ENCODE measurements at places on chromosomes 2 and 18.
A peak's percentile ranks its signal among the peaks of the same experiment; 100 is the strongest.

DNA sequence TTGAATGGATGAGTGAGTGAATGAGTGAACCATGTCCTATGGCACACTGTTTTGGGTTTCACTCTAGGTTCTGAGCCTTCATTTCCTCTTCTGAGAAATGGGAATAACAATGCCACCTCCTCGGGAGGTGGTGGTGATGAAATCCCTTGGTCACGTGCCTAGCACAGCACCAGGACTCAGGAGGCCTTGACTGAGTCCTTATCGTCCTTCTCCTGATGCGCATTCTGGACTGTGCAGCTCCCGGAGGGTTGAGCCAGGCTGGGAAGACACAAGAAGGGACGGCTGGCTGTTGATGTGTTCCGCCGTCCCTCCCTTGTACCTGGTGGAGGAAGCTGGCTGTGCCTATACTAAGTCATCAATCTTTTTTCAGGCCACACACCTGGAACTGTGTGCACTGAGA, 437.3 kb downstream of the ZNF521 start:
- DNase-seq, result no peak

DNA sequence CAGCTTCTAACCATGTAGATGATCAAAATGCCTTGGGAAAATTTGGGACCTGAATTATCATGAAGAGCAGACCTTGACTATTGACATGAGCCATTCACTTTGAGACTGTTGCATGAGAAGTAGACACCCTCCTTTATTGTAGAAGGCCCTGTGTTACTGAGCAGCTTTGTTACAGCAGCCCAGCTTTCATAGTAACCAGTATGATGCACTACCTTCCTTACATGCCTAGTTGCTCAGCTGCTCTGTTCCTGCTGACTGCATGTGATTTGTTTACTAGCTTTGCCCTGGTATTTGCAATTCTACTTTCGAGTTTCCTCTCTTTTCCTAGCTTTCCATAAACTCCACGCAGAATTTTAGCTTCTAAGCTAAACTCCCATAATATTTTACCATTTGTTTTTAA, 11.2 kb upstream of the FN1 start:
- no peak for DNase-seq

- DNase-seq, result no peak
Observed at GRCh38 chr18:2053490-2054089, 517.7 kb downstream of the METTL4 start.

GRCh38 chr2:237872178-237872887, 12.9 kb downstream of the RAMP1 start:
- no peak for DNase-seq

GRCh38 chr2:229880892-229881586, 40.8 kb downstream of the TRIP12 start:
- DNase-seq, result no peak

DNA sequence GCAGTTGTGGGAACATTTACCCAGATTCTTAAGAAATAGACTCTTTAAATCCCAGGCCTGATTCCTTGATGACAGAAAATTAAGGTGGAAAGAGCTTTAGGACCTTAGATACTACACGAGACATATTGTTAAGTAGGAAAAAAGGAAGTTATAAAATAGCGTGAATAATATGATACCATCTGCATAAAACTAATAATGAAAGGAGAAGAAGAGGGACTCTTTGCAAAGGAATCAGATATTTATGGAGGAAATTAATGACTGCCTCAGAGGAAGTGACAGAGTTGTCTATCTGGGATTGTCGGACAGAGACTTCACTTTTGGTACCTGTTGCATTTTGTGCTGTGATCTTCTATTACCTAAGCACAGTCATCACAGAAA, 20.8 kb downstream of the APCDD1 start:
- DNase-seq, result no peak

DNA sequence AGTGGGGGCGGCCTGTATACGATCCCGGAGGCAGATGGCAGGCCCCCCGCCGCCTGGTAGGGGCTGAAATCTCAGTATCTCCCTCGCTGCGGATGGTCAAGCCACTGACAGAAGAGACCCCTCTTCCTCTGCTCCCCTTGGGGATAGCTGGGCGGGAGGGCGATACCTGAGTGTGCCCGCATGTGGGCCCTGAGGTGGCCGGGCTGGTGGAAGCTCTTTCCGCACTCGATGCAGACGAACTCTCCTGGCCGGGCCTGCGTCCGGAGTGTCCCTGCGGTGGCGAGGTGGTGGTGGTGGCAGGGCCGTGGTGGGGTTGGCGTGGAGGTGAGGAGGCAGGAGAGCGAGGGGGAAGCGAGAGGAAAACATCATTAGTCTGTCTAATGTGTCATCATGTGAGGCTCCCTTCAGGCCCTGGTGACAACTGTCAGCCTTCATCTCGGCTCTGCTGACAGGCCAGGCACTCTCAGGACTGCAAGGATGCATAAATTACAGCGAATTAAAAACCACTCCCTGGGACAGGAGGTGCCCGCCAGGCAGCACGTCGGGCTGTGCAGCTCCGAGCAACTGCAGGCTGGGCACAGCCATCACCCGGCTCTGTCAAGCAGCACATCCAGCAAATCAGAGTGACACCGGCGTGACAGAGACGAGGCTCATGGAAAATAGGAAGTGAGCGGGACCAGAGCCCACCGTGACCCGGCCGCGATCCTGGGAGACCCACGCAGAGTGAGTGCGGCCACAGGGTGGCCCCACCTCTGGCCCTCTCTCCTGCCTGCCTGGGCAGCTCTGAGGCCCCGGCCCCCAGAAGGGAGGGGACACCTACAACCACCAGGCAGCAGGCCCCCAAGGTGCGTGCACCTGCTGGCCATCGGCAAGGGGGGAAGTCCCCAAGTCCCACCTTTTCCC, 123.5 kb downstream of the ZNF516 start:
- DNase-seq, result no peak

GRCh38 chr2:47147021-47147420, 8.1 kb downstream of the STPG4 start:
- DNase-seq, result no peak

DNA sequence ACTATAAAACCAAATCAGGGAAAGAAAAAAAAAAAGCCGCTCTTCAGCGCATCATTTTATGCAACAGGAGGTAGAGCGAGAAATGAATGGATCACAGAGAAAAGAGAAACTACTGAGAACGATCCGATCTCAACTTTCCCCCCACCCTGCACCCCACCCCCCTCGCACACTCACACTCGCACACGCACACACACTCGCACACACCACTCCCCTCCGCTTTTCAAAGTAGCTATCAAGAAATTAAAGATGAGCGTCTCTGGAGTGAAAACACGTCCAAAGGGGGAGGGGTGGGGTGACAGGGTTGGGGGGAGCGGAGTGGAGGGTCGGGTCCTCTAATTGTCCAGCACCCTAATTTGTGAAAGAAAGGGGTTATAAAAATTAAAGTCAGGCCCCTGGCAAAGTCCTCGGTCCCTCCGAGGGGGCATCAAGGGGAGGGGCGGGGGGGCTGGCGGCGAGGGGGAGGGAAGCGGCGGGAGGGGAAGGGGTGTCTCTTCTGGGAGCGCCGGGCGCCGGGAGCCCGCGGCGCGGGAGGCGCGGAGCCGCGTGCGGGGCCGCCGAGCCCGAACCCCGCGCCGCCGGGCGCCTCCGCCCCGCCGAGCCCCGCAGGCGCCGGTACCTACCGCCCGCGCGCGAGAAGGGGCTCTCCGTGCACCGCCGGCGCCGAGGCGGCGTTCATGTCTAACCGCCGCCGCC, 428 bp downstream of the TCF4 start:
- DNase-seq, result peak; percentile 51

- no peak for DNase-seq
Observed at GRCh38 chr2:72846171-72847095, 20.6 kb upstream of the EXOC6B start.

All from fibroblast of mammary gland (primary cell).